ENCODE measurements at places on chromosomes 13 and 19. TPM values are rescaled to one million over a fixed set of nuclear protein-coding genes. Genes with fewer than 3 reads are reported as not detected.

The GPC6 gene
- 8.3 TPM for total RNA-seq

The CCDC8 gene
- total RNA-seq, result 16.8 TPM

The ADAMTS10 gene
- 14.1 TPM for total RNA-seq

The CYP4F22 gene
- total RNA-seq, result not detected

The C19orf44 gene
- total RNA-seq, result 8.6 TPM

GRCh38 chr19:11729586-11729985, 9.2 kb downstream of the ZNF823 start:
- no peaks in the 10 kb centered on the region for H3K36me3 ChIP-seq
- H3K27ac ChIP-seq, result no peak overlapping the region
- H3K4me3 ChIP-seq, result no peak overlapping the region
- DNase-seq, result no peak

GRCh38 chr13:29323954-29324353, 271.5 kb downstream of the SLC7A1 start:
- no peak overlapping the region for H3K4me3 ChIP-seq
- no peak for DNase-seq
- H3K36me3 ChIP-seq, result no peaks in the 10 kb centered on the region
- H3K27me3 ChIP-seq, result no peaks in the 10 kb centered on the region
- H3K27ac ChIP-seq, result no peak overlapping the region
- H3K4me1 ChIP-seq, result no peaks in the 10 kb centered on the region

GRCh38 chr19:10724573-10725071, 6.7 kb downstream of the DNM2 start:
- H3K4me3 ChIP-seq, result no peak overlapping the region
- H3K27me3 ChIP-seq, result no peaks in the 10 kb centered on the region
- H3K4me1 ChIP-seq, result peaks cover 35% of the 10 kb centered on the region
- H3K36me3 ChIP-seq, result no peaks in the 10 kb centered on the region
- no peak overlapping the region for H3K27ac ChIP-seq
- no peak for DNase-seq

- H3K4me1 ChIP-seq, result peaks cover 3% of the 10 kb centered on the region
- H3K36me3 ChIP-seq, result no peaks in the 10 kb centered on the region
- no peak overlapping the region for H3K4me3 ChIP-seq
- H3K27me3 ChIP-seq, result no peaks in the 10 kb centered on the region
- peak; percentile 1 for DNase-seq
These were observed 71.3 kb downstream of the KLF12 start for GRCh38 chr13:74062933-74063332.

DNA sequence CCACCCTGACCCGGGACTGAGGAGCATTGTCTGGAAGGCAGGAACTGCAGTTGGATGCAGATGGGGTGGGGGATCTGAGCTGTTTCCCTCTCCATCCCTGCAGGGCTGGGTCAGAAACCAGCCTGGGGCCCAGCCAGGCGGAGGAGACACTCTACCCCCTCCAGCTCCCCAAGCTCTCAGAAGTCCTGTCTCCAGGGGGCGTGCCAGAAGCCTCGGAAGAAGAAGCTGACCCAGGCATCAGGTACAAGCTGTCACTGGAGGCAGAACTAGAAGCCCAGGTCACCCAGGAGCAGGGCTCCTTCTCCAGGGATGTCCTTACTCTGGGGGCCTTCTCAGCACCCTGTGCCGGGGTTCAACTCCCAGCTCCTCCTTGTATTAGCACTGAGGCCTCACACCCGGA, 15.5 kb downstream of the SIX5 start:
- no peaks in the 10 kb centered on the region for H3K36me3 ChIP-seq
- no peaks in the 10 kb centered on the region for H3K4me1 ChIP-seq
- H3K4me3 ChIP-seq, result no peak overlapping the region
- no peak overlapping the region for H3K27ac ChIP-seq
- no peaks in the 10 kb centered on the region for H3K27me3 ChIP-seq
- DNase-seq, result no peak

DNA sequence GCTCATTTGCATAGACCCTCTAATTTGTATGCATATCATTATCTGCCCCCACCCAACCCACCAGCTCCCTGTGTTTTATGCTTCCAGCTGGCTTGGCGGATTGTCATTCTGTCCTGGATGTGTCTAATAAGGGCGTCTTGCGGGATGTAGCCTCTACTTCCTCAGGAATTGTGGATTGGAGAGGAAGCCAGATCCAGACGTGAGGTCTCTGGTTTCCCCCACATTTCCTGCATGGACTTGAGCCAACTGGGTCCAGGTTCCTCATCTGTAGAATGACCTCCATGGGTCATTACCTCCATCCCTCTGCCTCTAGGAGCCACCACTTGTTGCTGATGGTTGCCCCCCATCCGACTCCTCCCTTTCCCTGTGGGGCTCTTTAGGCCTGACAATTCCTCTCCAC, 7.3 kb downstream of the TNFSF14 start:
- no peaks in the 10 kb centered on the region for H3K27me3 ChIP-seq
- no peak overlapping the region for H3K27ac ChIP-seq
- DNase-seq, result no peak
- H3K36me3 ChIP-seq, result no peaks in the 10 kb centered on the region

DNA sequence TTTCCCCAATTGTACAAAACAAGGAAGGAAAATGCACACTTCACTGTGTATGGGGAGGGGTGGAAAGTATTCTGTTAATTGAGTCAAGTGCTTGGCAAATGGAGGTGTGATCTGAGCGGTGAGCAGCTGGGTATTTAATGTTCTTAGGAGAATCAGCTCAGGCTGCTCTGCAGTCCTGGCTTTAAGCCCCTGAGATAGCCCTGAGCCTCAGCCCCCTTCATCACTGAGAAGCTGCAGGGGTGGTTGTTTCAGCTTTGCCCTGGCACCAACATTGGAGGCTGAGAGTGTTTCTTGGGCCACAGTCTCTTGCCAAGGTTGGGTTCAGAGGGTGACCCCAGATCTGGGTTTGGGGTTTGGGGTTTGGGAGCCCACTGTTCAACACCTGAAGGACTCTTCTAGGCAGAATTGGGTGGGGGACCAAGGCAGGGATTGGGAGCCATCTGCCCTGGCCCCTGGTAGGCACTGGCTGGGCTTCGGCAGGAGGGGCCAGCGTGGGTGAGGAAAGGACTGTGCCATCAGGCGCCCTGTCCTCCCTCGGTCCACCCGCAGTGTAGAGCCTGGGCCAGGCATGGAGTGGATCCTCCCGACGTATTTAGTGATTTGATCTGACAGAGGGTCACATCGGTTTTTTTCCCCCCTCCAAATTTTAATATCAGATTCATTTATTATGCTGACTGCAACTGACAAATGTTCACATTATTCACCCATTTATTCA, 66.7 kb upstream of the ZNF536 start:
- H3K27ac ChIP-seq, result no peak overlapping the region
- no peaks in the 10 kb centered on the region for H3K36me3 ChIP-seq
- H3K27me3 ChIP-seq, result no peaks in the 10 kb centered on the region
- H3K4me3 ChIP-seq, result no peak overlapping the region
- DNase-seq, result no peak

DNA sequence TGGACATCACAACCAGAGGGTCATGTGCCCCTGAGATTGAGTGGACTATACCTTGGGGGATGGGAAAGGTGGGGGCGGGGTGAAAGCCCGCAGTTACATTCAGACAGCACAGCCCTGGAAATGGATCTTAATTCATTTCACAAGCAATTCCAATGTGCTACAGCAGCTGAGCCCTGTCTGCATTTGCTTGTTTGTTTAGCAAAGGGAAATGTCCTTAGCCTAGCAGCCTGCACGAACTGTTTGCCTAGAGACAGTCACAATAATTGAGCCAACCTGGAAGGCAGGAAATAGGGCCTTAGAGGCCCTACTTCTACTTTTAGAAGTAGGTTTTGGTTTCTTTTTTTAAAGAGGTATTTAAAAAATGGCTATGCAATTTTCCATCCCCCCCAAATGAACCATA, 177.3 kb upstream of the KL start:
- H3K4me3 ChIP-seq, result no peak overlapping the region
- no peaks in the 10 kb centered on the region for H3K36me3 ChIP-seq
- peak; percentile 56 for DNase-seq
- H3K27ac ChIP-seq, result peak overlapping the region; percentile 58
- H3K27me3 ChIP-seq, result no peaks in the 10 kb centered on the region
- H3K4me1 ChIP-seq, result peaks cover 24% of the 10 kb centered on the region

DNA sequence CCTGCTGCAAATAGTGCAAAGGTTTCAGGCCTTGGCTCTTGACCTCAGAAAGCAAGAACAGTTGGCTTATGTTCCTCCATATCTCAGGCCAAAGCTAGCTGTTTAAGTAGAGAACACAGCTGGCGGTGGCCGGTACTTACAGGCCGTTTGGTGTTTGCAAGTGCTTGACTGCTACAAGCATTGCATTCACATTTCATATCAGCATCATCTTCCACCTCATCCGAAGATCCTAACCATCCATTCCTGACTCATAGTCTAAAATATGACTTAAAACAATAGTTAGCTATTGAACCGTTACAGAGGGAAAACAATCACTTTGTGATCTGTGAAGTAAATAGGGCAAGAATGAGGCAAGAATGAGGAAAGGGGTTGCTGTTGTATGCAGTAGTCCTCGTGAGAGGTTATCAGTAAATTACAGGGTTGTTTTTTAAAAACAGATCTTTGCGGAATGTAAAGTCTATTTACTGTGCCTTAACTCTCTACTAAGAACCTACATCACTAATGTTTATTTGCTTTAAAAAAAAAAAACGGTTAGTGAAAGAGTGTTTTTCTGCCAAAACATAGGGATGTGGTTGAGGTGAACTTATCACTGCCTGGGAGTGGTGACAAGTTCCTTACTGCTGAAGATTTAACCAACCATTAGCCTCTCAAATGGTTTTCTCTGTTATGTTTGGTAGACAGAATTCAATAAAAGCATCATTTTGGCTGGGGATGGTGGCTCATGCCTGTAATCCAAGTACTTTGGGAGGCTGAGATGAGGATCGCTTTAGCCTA, 21.6 kb upstream of the WDR88 start:
- H3K36me3 ChIP-seq, result peaks cover 59% of the 10 kb centered on the region
- DNase-seq, result no peak
- no peak overlapping the region for H3K4me3 ChIP-seq
- H3K4me1 ChIP-seq, result no peaks in the 10 kb centered on the region
- H3K27me3 ChIP-seq, result no peaks in the 10 kb centered on the region

- no peak overlapping the region for H3K4me3 ChIP-seq
- H3K27me3 ChIP-seq, result no peaks in the 10 kb centered on the region
- H3K36me3 ChIP-seq, result no peaks in the 10 kb centered on the region
- no peaks in the 10 kb centered on the region for H3K4me1 ChIP-seq
- no peak for DNase-seq
These were observed 52.0 kb downstream of the SLC7A1 start for GRCh38 chr13:29543230-29544215.

DNA sequence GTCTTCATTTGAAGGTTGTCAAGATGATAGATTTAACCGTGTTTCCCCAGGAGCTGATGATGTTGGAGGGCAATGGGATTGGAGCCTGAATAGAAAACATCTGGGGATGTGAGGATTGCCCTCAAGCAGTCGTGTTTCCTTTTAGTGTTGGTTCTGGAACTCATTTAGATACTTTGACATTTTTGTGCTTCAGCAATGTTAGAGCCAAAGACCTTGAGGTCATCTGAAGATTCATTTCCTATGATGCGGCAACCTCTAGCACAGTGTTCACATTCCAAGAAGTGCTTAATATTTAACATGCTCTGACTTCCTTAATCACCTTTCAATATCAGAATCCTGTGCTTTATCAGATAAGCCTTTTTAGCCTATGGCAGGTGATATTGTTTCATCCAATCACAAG, 82.7 kb downstream of the SLC10A2 start:
- no peaks in the 10 kb centered on the region for H3K36me3 ChIP-seq
- no peak for DNase-seq
- no peak overlapping the region for H3K27ac ChIP-seq
- no peaks in the 10 kb centered on the region for H3K4me1 ChIP-seq
- H3K4me3 ChIP-seq, result no peak overlapping the region
- H3K27me3 ChIP-seq, result no peaks in the 10 kb centered on the region

DNA sequence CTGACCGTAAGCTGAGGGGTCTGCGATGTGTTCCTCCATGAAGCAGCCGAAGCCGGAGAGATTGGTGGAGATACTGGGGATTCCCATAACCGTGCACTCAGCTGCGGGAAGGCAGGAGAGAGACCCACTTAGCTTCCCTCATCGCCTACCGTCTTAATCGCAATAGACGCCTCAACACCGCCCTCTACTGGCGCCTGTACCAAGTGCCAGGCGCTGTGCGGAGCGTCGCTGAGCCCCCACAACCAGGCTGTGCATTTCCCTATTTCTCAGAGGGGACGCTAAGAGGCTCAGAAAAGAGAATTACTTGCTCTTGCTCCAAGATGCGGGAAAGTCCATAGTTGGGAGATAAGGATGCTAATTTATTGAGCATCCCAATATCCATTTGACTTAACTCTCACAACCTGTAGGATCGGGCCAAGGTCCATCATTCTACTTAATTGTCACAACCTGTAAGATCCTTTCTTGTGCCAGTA, 5.8 kb downstream of the FTL start:
- H3K4me3 ChIP-seq, result no peak overlapping the region
- peaks cover 23% of the 10 kb centered on the region for H3K4me1 ChIP-seq
- H3K27me3 ChIP-seq, result no peaks in the 10 kb centered on the region
- peaks cover 22% of the 10 kb centered on the region for H3K36me3 ChIP-seq
- no peak overlapping the region for H3K27ac ChIP-seq

- no peak overlapping the region for H3K4me3 ChIP-seq
- DNase-seq, result no peak
- no peaks in the 10 kb centered on the region for H3K4me1 ChIP-seq
- no peaks in the 10 kb centered on the region for H3K27me3 ChIP-seq
- H3K36me3 ChIP-seq, result no peaks in the 10 kb centered on the region
These were observed 8.5 kb downstream of the SIGLEC7 start for GRCh38 chr19:51150627-51151026.

- DNase-seq, result no peak
- no peaks in the 10 kb centered on the region for H3K36me3 ChIP-seq
- no peaks in the 10 kb centered on the region for H3K4me1 ChIP-seq
- no peak overlapping the region for H3K27ac ChIP-seq
These were observed 2.8 kb downstream of the SEMA6B start for GRCh38 chr19:4556597-4557127.

DNA sequence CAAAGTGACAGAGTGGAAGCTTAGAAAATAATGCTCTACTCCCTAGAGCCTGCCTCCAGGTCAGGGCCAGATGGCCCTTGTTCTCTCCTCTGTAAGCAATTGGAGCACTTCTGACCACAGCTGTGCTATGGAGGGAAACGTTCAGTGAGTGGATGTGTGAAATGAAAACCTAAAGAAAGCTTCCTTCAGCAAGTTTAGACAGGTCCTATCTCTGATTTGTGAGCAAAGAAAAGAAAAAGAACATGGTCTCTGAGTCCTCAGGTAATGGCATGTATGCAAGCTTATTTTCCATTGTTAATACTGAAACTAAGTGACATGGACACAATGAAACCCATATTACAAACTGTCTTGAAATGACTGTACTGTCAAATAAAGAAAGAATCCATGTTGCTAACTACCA, 1486.8 kb downstream of the EFNB2 start:
- H3K36me3 ChIP-seq, result no peaks in the 10 kb centered on the region
- H3K4me3 ChIP-seq, result no peak overlapping the region
- peaks cover 3% of the 10 kb centered on the region for H3K4me1 ChIP-seq
- H3K27me3 ChIP-seq, result no peaks in the 10 kb centered on the region

DNA sequence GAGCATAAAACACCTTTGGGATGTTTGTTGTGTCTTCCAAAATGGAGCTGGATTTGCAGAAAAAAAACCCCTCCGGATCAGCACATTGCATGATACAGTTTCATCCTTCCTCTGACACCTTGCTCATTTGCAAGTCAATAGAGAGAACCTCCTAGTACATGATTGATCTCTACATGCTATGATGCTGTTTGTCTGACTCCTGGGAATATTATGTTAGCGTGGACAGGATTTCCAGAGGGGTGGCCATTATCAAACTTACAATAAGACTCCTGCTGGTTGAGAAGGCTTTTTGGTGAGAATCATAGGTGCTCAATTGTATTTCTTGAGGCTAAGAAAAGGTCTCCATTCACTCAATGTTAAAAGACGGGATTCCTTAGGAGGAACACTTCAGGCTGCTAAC, 75.9 kb upstream of the SCEL start:
- H3K27me3 ChIP-seq, result no peaks in the 10 kb centered on the region
- DNase-seq, result no peak
- H3K4me3 ChIP-seq, result no peak overlapping the region
- no peak overlapping the region for H3K27ac ChIP-seq
- no peaks in the 10 kb centered on the region for H3K36me3 ChIP-seq
- H3K4me1 ChIP-seq, result no peaks in the 10 kb centered on the region

All from thyroid gland (tissue), 4 donors.